ENCODE measurements at places on chromosomes 11 and 22.

- no peak for DNase-seq
These were observed 48.3 kb downstream of the FAM83F start for GRCh38 chr22:40043081-40043480.

DNA sequence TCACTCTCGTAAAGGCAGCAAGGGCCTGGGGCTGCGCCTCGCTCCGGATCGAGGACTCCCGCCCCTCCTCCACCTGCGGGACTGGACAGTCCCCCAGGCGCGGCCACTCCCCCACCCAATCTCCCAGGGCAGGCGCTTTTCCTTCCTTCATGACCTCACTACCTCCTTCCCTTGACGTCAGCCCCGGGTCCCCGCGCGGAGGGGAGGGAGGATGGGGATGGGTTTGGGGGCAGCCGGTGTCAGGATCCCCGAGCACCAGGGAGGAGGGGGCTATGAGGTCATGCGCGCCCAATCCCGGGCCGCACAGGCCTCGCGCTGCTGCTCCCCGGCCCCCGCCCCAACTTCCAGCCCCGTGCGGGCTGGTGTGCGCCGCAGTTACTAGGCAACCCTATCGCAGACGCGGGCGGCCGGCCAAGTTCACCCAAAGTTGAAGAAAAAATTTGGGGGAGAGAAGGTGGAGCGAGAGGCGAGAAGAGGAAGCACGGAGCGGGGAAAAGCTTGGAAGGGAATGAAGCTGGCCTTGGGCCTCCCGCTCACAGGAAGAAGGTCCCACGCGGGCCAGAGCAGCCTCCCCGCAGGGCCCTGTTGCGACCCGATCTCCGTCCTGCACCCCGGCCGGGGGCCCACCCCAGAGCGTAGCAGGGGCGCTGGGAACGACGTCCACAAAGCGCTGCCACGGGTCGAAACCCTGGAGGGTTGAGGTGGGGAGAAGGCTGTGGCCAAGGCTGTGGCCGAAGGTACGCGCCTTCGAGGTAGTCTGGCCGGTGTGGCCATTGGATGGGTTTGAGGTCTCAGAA, 8.3 kb downstream of the WT1 start:
- DNase-seq: no peak

- no peak for DNase-seq
These were observed 6.7 kb upstream of the ARL14EP start for GRCh38 chr11:30316237-30316636.

- peak; percentile 41 for DNase-seq
These were observed 4.4 kb upstream of the TPCN2 start for GRCh38 chr11:69044111-69045013.
